ENCODE measurements at places on chromosomes 1 and 21.

DNA sequence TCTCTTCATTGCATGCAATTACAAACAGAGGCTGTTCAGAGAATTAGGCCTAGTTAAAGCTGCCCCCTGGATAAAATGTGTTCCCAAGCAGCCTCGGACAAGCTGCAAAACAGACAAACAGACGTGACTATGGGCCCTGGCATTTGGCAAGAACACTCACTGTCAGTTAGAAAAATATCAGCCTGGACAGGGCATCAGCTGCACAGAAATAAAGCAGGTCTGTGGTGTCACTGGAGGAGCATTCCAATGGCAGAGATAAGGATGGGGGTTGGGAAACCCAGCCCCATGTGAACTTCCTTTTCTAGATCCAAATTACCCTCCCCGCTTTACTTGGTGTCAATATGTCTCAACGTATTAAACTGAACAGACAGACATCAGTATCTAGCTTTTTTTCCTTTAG, 177.1 kb downstream of the GPATCH2 start:
- DNase-seq = no peak

DNA sequence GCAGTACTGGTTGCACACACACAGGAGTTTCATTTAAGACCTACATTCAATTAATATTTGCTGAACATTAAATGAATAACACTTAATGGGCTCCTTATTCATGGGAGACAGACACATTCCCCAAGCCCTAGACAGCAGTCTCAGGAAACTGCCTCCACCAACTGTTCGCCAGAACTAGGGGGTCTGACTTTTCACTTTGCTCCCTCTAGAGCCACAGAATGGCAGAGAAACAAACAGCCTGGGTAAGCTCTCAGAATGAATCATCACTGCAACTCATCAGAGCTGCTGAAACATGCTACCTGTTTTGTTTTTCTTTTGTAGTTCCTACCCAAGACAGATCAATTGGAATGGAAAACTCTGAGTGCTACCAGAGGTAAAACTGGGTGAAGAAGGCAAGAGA, 31.7 kb downstream of the ELK4 start:
- DNase-seq = peak; percentile 29

GRCh38 chr1:160459687-160460086, 59.3 kb downstream of the VANGL2 start:
- DNase-seq = no peak

GRCh38 chr1:185017338-185017737, 28.0 kb upstream of the RNF2 start:
- DNase-seq = no peak

- no peak for DNase-seq
Measured at GRCh38 chr1:167676916-167677848, 44.6 kb upstream of the MPZL1 start.
